ENCODE measurements at places on chromosomes 3 and 15. TPM values are rescaled to one million over a fixed set of nuclear protein-coding genes. Genes with fewer than 3 reads are reported as not detected.

GRCh38 chr3:14279626-14280061, 101.0 kb downstream of the LSM3 start:
- DNase-seq, result no peak

DNA sequence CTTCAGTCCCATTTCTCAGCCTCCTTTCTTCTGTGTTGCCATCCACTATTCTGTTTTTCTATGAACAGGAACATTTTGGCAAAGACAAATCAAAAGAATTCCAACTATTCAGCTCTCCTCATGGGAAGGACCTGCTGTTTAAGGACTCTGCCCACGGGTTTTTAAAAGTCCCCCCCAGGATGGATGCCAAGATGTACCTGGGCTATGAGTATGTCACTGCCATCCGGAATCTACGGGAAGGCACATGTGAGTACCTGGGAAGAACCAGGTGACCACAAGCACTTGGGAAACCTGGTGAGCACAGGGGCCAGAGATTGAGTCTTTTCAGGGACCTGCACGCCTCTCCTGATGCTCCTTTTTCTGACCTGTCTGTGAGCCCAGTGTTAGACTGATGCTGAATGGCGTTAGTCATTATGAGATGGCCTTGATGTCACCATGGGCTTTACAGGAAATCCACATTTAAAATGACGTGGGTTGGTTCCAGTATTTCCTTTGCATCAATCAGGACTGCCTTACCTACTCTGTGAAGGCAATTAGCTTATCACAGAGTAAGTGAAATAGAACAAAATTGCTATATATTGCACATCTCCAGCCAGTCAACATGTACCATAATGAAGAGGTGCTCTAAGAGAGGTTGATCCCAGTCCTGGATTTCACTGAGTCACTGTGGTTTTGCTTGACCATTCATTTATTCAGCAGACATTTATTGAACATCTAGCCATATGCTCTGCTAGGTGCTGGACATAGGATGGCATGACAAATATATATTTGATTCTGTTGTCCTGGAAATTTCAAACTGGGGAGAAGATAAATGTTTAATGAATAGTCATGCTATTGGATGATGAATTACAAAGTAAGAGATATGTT, 11.7 kb downstream of the TF start:
- DNase-seq, result no peak

DNA sequence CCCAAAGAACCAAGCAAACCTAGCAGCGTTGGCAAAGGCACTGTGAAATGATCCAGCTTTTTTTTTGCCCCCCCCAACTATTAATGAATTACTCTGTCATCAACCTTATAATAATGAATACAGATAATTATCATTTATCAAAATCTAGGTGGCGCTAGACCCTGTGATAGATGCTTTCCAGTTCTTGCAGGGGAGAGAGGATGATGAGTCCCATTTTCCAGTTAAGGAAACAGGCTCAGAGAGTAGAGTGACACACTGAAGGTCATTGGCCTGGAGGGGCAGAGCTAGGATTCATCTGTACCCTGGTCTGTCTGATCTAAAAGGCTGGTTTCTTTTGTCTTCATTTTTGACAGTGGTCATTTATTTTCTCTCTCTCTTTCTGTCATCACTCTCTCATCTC, 5.0 kb downstream of the ACOX2 start:
- no peak for DNase-seq

- no peak for DNase-seq
These were observed 85.9 kb downstream of the NR2F2 start for GRCh38 chr15:96416218-96416933.

GRCh38 chr3:37453393-37454389, 279.3 kb upstream of the LRRFIP2 start:
- DNase-seq, result no peak

- no peak for DNase-seq
These were observed 92.1 kb upstream of the GPR149 start for GRCh38 chr3:154522036-154522602.

GRCh38 chr3:102069211-102069662, 219.9 kb downstream of the NFKBIZ start:
- DNase-seq, result no peak

GRCh38 chr3:27963519-27963918, 241.4 kb upstream of the EOMES start:
- no peak for DNase-seq

Gene TERC
- 748 TPM for total RNA-seq

Gene SPSB4
- total RNA-seq, result not detected

Gene SOX14
- not detected for total RNA-seq

Gene SKOR1
- 0.18 TPM for total RNA-seq

Data from HT-29 (cell line).